ENCODE measurements at places on chromosomes 6 and 20. TPM values are rescaled to one million over a fixed set of nuclear protein-coding genes. Genes with fewer than 3 reads are reported as not detected.

DNA sequence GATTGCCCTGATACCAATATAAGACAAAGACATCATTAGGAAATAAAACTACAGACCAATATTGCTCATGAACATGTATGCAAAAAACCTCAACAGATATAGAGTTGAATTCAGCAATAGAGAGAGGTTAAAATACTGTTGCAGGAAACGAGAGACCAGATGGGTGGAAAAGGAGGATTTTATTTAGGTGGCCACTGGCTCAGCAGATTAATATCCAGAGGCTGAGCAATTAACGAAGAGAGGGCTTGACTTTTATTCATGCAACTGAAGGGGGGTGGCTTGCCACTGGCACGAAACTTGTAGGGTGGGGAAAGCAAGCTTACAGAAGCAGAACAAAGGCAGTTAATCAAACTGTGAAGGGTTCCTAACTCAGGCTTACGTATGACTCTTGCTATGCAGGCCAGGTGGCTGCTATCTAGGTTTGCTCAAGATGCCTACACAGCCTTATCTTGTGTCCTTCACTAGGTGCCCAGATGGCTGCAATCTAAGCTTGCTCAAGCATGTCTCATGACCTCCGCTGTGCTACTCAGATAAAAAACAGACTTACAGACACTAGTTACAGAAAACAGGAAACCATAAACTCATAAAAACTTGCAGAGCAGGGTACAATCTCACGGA lies 126.4 kb downstream of the MMUT start:
- DNase-seq = no peak

- no peak for DNase-seq
These were observed 67.1 kb upstream of the SLC22A23 start for GRCh38 chr6:3523966-3524365.

- DNase-seq = no peak
These were observed 25.6 kb downstream of the MAN1A1 start for GRCh38 chr6:119323931-119324330.

- DNase-seq = no peak
These were observed 981.3 kb upstream of the FLRT3 start for GRCh38 chr20:15318682-15319081.

- no peak for DNase-seq
These were observed 836.0 kb downstream of the MAFB start for GRCh38 chr20:39853050-39853449.

CCN6 gene
- not detected for total RNA-seq

DNA sequence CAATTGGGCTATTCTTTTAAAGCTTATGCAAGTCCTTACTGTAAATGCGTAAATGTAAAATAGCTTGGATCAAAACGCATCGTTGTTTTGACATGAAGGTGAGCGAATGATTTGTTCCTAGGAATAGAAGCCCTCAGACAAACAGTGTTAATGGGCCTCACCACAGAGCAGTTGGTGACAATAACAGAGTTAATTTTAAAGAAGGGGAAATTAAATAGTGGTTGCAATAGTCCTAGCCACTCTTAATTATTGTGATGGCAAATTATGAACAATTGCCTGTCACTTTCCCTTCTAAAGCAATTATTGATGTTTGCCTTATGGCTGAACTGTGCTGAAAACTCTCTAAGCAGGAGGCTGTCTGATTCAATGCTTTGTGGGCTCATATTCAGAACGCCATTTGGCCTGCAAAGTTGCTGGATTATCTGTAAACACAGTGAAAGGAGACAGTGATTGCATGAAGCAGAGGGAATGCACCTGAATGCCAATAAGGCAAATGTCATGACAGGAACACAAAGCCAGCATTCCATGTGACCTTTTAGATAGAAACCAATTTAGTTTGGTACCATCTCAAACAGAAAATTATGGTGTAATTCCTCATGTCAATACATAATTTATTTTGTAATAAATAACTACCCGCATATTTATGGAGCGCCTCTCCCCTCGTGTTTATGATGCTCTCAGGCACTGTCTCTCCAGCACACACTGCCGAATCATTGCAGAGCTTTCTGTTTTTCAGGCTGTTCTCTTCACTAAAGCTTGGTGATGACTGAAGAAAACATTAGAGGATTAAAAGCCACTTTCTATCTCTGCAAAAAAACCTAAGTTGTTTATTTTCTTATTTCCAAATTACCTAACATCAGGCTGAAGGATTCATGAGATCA lies 387.5 kb downstream of the HACE1 start:
- DNase-seq = no peak

Measured in activated CD8-positive, alpha-beta T cell treated with anti-CD3 and anti-CD28 coated beads for 36 hours (primary cell).